Activated T-cell treated with anti-CD3 and anti-CD28 coated beads, Interleukin-2, amount 50 U/mL, for 72 hours (primary cell): ENCODE measurements at places on chromosomes 4 and X. TPM values are rescaled to one million over a fixed set of nuclear protein-coding genes. Genes with fewer than 3 reads are reported as not detected.

Gene TMEM154
- 16.8 TPM for total RNA-seq

DNA sequence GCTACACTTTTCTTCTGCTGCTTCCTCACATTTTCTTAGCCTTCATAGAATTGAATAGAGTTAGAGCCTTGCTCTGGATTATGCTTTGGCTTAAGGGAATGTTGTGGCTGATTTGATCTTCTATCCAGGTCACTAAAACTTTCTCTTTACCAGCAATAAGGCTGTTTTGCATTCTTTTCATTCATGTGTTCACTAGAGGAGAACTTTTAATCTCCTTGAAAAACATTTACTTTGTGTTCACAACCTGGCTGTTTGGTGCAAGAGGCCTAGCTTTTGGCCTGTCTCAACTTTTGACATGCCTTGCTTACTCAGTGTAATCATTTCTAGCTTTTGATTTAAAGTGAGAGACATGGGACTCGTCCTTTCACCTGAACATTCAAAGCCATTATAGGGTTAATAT, 87.7 kb upstream of the RAB40AL start:
- no peak for DNase-seq

- no peak for DNase-seq
Observed at GRCh38 chr4:1981251-1982058, 27.3 kb downstream of the NELFA start.

DNA sequence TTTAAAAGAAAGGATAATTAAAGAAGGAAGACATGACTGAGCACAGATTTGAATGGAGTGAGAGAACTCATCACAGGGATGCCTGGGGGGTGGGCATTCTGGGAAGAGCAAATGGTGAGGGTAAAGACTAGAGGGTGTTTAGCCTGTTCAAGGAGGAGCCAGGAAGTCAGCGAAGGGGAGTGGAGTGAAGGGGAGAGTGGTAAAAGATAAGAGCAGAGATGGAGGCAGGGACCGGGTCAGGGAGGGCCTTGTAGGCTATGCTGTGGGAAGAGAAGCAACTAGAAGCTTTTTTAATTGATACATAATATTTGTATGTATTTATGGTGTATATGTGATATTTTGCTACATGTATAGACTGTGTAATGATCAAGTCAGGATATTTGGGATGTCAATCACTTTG, 2.2 kb upstream of the VGLL1 start:
- DNase-seq, result no peak

- DNase-seq, result no peak
Observed at GRCh38 chr4:82469791-82470345, 39.5 kb downstream of the ENOPH1 start.

- no peak for DNase-seq
Observed at GRCh38 chr4:17173300-17173699, 274.9 kb upstream of the LDB2 start.

DNA sequence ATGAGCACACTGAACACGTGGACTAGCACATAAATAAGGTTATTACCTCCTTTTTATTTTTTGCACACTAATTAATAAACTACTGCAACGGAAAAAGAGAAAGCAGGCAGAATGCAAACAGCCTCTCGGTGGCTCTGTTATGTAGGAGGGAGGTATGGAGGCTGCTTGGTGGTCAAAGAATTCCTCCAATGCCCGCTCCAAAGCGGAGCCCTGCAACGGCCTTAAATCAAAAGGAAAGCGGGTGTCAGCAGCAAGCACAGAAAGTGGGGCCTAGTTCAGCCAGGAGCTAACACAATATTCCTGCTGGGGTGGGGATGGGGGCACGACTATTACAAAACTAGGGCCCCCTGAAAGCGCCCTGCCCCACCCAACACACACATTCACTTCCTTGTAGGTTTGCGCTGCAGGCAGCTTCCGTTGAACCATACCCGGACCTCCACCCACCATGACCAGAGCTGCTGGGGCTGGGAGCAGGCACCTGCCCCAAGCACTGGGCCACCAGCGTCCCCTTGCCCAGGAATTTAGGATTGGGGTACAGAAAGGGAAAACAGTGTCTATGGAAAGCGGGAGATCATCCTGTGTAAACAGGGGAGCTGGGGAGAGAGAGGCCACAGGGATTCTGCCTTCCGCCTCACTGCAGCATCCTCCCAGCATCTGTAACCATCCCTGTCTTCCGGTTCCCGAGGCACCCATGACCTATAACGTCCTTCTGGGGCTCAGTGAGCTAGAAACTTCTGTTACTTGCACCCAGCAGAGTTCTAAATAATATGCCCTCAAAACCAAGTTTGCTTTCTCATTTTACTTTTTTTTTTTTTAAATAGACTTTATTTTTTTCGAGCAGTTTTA, 57.1 kb upstream of the DDX3X start:
- DNase-seq, result peak; percentile 4

- DNase-seq, result no peak
Observed at GRCh38 chrX:47198026-47198686, 4.5 kb downstream of the UBA1 start.

DNA sequence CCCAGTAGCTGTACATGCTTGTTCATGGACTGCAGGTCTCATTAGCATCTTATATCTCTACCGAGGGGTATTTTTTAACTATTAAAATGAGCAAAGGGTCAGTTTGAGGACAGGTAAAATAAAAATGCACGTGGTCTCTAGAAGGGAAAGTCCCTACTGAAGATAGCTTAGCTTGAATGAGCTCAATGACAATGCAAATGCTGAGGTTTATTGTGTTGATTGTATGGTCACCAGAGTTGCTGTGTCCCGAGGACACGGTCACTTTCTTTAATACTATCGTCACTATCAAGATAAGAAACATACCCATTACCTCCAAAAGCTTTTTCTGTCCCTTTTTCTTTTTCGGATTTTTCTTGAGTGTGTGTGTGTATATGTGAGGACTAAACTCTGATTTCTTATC, 250.5 kb upstream of the PRKX start:
- DNase-seq, result no peak

DNA sequence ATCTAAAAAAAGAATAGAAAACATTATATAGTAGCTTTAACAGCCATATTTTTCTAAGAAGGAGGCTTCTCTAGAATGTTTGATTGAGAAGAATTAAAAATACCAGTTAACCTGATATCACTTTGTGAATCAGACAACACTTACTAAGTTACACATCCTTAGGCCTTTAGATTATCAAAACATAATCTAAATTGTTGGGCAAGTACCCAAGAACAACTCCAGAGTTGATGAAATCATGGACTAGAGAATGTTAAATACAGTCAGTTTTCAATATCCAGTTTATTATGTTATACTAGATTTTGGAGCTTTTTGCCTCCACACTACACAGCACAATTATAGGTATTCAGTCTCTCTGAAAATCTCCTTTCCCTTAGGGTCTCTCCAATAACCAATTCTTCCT, 39.6 kb downstream of the ARL13A start:
- DNase-seq, result no peak

DNA sequence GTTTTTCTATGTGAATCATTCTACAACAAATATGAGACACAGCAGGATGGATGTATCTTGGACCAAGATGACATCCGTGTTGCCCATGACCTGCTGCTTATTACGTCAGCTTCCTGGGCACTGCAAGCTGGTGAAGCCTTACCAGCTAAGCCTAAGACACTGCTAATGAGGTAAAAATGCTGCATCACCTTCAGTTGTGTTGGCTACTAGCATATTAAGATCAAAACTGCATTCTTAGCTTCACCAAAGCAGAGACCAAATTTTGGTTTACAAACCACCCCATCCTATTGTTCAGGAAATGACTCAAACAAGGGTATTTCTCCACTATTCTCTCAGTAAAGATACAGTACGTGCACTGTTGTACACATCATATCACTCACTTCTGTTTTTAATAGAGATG, 50.3 kb downstream of the MAML3 start:
- peak; percentile 81 for DNase-seq

- no peak for DNase-seq
Observed at GRCh38 chrX:54029529-54030143, 14.6 kb downstream of the PHF8 start.

- DNase-seq, result no peak
Observed at GRCh38 chrX:1031521-1032430, 180.7 kb downstream of the CRLF2 start.
